ENCODE measurements at places on chromosomes 2 and 18.

DNA sequence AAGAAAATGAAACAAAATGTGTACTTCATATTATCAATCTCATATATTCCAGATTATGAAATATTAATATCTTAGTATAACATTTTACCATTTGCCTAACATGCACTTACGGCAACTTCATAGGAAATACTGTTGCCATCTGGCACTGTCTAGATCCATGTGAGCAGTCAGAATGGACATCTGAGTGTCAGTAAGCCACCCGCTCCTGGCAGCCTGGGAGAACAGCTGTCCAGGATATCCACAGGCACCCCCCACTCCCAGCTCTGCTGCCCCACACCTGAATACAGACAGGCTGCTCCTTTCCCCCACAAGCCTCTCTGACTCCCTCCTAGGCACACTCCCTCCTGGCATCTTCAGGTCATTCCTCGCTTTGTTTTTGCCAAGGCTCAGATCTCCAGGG lies 127.0 kb downstream of the GAREM1 start:
- no peak for DNase-seq

DNA sequence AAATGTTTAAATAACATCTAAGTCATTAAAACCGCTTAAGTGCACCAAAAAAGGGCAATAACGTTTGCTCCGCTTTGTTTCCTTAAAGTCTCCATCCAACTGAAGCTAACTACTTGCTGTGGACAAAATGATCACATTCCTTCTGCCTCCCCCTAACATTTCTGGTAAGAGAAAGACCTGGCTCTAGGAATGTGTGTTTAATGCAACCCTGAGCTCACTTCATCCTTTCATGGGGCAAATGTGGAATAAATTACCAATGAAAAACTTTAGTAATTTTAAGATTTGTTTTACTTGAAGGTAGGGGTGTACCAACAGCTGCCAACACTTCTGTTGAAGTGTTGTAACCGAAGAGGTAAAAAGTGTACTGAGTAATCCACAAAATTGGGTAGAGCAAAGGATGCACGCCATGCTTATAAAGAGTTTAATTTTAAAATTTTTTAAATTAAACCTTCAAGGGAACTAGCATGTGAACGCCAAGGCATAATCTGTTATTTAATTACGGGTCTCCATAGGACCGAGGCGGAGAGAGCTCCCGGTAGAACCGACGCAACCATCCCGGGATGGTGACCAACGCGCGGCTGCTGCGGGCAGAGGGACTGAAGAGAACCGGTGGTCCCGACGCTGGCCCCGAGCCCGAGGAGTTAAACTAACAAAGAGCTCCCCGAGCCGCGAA lies 1.1 kb downstream of the HNRNPLL start:
- no peak for DNase-seq

GRCh38 chr2:32482471-32482870 lies 125.6 kb downstream of the BIRC6 start:
- no peak for DNase-seq

GRCh38 chr2:96831679-96832078 lies 12.1 kb downstream of the ANKRD23 start:
- DNase-seq = no peak

- no peak for DNase-seq
Observed at GRCh38 chr2:32182667-32183066, 17.0 kb downstream of the SLC30A6 start.

DNA sequence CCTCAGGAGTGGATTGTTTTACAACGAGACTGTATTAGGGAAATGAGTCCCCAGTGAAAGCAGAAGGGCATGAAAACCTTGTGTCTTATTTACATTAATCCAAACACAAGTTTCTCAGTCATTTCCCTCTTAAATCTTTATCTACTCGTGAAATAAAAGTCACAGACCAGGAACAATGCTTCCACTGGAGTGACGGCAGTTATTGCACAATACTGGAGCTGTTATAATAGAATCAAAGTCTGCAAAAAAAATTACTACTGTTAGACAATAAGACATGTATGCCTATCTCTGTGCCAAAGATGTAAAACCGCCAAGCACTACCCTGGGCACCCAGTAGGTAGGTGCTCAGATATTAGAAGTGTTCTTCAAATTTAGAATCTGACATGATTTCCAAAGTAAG lies 375.5 kb downstream of the ZNF521 start:
- DNase-seq = no peak

DNA sequence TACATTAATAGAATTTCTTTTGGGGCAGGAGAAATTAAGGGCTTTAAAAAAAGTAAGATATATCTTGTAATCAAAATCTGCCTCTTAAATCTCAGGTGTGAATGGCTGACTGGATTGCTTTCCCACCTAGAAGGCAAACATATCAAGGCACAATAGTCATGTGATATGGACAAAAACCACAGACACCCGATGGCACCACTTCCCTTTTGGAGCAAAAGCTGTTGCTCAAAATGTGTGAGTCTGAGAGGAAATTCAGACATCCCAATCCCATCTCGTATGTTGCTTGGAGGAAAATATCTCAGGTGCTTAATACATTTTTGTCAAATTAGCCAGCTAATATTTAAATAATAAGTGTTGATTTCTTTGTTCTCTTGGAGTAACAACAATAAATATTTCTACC lies 120.7 kb downstream of the KCNF1 start:
- DNase-seq = no peak

DNA sequence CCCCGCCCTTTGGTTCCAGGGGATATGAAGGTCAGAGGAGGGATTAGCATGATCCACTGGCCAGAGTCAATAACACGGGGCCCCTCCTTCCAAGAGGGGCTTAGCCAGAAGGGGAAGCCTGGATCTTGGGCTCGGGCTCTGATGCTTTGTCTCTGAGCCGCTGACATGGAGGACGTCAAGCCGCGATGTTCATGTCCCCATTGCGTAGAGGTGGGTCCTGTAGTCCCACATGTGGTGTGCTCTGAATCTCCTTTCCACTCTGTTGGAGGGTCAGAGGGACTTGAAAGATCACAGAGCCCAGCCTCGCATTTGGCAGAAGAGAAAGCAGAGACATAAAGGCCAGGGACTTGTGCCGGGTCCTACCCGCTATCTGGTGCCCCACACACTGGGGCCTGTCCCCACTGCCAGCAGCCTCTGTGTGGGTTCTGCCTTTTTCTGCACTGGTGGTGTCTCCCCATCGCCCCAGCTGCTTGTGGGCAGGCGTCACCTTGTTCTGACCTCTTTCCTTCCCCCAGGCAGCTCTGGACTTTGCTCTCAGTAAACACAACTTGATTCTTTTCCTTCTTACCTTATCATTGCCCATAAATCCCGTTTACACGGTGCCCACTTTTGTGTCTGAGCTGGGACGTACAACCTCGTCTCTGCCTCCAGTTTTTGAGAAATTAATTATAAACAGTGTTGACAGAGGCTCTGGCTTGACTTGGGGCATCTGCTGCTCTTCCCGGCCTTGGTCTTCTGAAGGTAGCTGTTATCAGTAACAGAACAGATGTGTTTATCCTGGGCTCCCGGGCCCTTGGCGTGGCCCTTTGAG lies 48.8 kb downstream of the SH3BP4 start:
- no peak for DNase-seq

DNA sequence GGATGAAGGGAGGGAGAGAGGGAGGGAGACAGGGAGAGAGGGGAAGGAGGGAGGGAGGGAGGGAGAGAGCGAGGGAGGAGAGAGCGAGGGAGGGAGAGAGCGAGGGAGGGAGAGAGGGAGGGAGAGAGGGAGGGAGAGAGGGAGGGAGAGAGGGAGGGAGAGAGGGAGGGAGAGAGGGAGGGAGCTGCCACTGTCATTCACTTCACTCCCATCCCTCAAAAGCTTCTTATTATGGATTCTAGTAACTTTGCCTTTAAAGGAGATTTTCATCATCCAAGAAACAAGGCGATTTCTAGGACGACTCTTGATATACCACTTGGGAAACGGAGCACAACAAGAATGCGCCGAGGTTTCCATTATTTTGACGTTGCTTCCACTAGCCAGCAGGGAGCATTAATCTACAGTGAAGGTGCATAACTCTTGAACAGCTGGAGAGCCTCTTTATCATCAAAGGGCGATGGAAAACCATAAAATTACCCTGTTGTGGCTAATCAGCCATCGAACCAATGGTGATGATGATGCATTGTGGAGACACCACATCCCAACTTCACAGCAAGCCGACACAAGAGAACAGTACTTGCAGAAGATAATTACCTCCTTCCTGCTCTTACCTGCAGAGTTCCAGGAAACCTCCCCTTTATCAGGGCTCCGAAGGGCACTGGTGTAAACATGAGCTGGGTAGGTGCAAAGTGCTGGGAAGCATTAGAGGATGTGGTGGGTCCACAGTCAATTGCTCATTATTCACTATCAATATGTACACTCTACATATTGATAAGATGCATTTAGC lies 130.5 kb downstream of the EIPR1 start:
- DNase-seq = no peak

GRCh38 chr2:129274038-129274415 lies 705.4 kb upstream of the RAB6C start:
- DNase-seq = no peak

- no peak for DNase-seq
Observed at GRCh38 chr2:110940376-110940910, 180.3 kb upstream of the BCL2L11 start.

GRCh38 chr2:83654091-83654611 lies 804.9 kb downstream of the SUCLG1 start:
- no peak for DNase-seq

GRCh38 chr2:73294239-73294638 lies 891 bp upstream of the EGR4 start:
- DNase-seq = no peak

DNA sequence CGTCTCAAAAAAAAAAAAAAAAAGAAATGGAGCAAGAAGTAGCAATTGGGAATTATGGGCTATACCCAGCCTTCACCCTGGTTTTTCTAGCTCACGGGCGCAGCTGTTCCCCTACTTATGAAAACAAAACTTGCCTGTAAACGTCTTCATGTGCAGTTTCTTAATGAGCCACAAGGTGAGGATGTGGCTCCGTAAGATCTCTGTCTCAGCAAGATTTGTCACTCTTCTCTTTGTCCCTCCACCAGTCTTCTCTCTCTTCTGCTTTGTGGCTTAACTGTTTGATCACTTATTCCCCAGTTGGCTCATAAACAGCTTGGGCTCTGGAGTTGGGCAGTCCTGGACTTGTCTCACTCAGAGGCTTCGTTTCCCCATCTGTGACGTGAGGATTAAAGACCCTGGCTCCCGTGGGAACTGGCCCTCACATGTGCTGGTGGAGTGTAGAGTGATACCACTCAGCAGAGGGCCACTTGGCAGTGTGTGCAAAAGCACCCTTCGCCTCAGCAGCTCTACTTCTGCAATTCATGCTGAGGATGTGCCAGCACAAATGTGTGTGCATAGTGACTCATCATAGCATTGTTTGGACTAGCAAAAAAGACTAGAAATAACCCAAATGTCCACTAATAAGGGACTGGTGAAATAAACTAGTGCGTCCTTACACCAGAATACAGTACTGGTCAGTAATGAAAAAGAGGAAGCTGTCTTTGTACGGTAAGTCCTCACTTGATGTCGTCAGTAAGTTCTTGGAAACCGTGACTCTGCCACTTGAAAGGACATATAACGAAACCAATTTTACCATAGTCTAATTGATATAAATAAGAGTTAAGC lies 8.7 kb downstream of the CEP68 start:
- peak; percentile 27 for DNase-seq

- no peak for DNase-seq
Observed at GRCh38 chr18:12630136-12630535, 27.8 kb downstream of the SPIRE1 start.

DNA sequence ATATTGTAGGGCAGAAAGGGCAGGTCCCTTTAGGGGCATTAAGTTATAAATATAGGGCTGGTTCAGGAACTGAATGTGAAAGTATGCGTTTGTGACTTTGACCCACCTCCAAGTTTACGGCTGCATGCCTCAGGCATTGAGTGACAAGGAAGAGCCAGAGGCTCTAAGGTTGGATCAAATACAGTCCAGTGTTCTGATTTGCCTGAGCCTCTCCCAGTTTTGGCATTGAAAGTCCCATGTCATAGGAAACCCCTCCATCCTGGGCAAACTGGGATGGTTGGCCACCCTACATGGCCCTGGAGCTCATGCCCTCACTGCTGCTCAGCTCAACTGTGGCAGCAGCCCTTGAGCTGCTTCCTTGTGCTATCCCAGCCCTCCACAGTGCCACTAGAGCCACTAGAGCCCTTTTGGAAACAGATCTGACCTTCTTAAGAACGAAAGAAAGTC lies 29.9 kb downstream of the HK2 start:
- no peak for DNase-seq

GRCh38 chr18:44411976-44412375 lies 268.7 kb upstream of the SETBP1 start:
- DNase-seq = no peak

- DNase-seq = no peak
Observed at GRCh38 chr2:29073933-29074332, 390 bp downstream of the PCARE start.

DNA sequence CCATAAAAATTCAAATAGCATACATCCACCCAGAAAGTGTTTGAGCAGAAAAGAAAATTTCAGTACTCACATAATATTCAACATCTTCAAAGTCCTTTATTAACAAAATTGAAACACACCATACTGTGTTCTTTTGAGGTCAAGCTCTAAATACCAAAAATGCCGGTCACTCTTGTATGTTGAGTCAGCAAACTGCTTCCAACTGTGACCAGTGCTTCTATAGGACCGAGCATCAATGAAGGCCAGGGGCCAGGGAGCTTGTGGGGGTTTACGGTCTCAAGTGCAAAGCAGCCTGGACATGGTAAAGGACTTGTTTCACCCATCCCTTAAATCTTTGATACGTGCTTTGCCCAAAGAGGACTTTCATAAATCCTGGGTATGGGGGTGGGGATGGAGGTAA lies 112.7 kb upstream of the REV1 start:
- no peak for DNase-seq

- DNase-seq = no peak
Observed at GRCh38 chr2:43792653-43793052, 18.8 kb downstream of the DYNC2LI1 start.

DNA sequence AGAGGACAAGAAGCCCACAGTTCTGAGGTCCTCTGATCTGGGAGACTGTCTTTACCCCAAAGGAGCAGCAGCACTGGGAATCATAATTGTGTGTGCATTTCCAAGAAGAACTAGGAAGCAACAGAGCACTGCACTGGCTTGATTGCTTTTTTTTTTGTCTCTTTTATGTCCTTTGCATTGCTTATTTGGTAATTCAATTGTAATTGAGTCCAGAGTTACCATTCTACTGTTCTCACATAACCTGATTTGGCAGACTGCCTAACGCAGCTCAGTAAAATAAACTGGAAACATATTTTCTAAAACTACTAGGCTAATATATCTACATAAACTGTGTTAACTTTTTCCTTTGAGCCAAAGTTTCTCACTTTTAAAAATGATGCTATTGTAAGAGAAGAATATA lies 190.3 kb upstream of the SLC8A1 start:
- DNase-seq = no peak

DNA sequence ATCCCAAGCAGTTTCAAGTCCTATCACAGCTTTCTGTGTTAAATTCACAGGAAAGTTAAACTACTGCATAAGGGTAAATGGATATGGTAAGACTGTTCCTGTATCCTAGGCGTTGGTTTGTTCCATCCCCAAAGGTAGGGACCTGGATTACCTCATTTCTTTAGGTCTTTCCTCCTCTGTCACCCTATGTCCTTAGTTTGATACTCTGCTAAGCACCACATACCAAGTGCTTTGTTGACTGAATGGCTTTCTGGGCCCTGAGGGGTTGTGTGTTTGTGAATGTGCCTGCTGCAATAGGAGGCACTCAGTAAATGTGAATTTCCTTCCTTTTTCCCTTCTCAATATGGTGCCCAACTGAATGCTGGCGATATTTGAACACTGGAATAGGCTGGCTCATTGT lies 7.8 kb downstream of the NOSTRIN start:
- DNase-seq = no peak

GRCh38 chr2:177970670-177971454 lies 101.7 kb downstream of the PDE11A start:
- DNase-seq = no peak

- DNase-seq = no peak
Observed at GRCh38 chr2:171036532-171036931, 107.5 kb downstream of the GORASP2 start.

Measured in CD4-positive, alpha-beta T cell (primary cell).